Vagina (tissue), 2 donors: ENCODE measurements at places on chromosomes 11 and 22. TPM values are rescaled to one million over a fixed set of nuclear protein-coding genes. Genes with fewer than 3 reads are reported as not detected.

The PDHX gene
- 15.0 TPM for total RNA-seq

DNA sequence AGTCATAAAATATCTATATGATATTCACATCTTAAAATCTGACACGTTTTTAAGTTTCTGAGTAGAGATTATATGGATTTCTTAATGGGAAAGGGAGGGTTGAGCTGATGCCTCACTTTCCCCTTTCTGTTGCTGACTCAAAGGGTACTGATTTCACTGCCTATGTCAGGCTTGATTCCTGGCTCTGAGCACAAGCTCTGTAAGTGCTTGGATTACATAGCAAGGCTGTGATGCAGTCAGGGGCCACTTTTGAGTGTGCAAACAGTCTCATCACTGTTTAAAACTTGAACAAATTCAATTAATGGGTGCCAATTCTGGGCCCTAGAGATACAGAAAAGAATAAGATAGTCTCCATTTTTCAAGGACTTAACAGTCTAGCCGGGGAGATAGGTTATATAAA, 14.4 kb downstream of the ATXN10 start:
- H3K4me3 ChIP-seq, result no peak overlapping the region
- H3K4me1 ChIP-seq, result peaks cover 67% of the 10 kb centered on the region
- H3K27ac ChIP-seq, result no peak overlapping the region
- DNase-seq, result no peak
- H3K36me3 ChIP-seq, result no peaks in the 10 kb centered on the region

The TRIM48 gene
- total RNA-seq, result not detected

DNA sequence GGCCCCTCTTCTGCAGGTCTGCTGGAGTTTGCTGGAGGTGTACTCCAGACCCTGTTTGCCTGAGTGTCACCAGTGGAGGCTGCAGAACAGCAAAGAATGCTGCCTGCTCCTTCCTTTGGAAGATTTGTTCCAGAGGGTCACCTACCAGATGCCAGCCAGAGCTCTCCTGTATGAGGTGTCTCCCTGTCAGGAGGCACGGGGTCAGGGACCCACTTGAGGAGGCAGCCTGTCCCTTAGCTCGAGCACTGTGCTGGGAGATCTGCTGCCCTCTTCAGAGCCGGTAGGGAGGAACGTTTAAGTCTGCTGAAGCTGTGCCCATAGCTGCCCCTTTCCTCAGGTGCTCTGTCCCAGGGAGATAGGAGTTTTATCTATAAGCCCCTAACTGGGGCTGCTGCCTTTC, 207.9 kb downstream of the FAT3 start:
- DNase-seq, result no peak
- no peak overlapping the region for H3K4me3 ChIP-seq
- no peaks in the 10 kb centered on the region for H3K27me3 ChIP-seq
- no peaks in the 10 kb centered on the region for H3K36me3 ChIP-seq
- no peak overlapping the region for H3K27ac ChIP-seq
- H3K4me1 ChIP-seq, result no peaks in the 10 kb centered on the region

The FGF3 gene
- not detected for total RNA-seq

DNA sequence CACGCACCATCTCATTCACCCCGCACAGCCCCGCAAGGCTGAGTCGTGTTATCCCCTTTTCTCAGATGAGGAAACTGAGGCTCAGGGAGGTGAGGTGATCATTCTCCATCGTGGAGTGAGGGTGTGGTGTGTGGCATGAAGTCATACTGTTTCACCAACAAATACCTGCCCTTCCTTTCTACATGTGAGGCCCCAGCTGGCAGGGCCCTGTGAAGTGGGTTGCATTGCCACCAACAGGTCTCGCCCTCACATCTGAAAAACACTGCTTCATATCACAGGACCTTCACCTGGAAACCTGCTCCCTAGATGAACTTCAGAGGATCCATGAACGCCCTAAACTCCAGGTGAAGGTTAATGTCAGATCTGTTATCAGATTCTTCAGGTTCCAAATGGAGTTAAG, 4.3 kb downstream of the SSTR3 start:
- H3K4me3 ChIP-seq, result no peak overlapping the region
- no peak overlapping the region for H3K27ac ChIP-seq
- H3K36me3 ChIP-seq, result no peaks in the 10 kb centered on the region
- no peak for DNase-seq
- H3K4me1 ChIP-seq, result no peaks in the 10 kb centered on the region

The OR56A1 gene
- not detected for total RNA-seq

The WNT7B gene
- 7.1 TPM for total RNA-seq

The CAVIN3 gene
- 156 TPM for total RNA-seq

- H3K4me3 ChIP-seq, result no peak overlapping the region
- H3K36me3 ChIP-seq, result no peaks in the 10 kb centered on the region
- H3K27me3 ChIP-seq, result no peaks in the 10 kb centered on the region
- H3K4me1 ChIP-seq, result no peaks in the 10 kb centered on the region
- H3K27ac ChIP-seq, result no peak overlapping the region
- no peak for DNase-seq
Measured at GRCh38 chr11:104075706-104076105, 39.3 kb downstream of the DDI1 start.

- peak overlapping the region; percentile 83 for H3K4me3 ChIP-seq
- no peaks in the 10 kb centered on the region for H3K27me3 ChIP-seq
- peak overlapping the region; percentile 98 for H3K27ac ChIP-seq
- peaks cover 27% of the 10 kb centered on the region for H3K4me1 ChIP-seq
- H3K36me3 ChIP-seq, result no peaks in the 10 kb centered on the region
- no peak for DNase-seq
Measured at GRCh38 chr11:128522055-128522942, 65.1 kb downstream of the ETS1 start.

The OR8B12 gene
- not detected for total RNA-seq

GRCh38 chr11:107743191-107743590, 31.3 kb upstream of the SLN start:
- no peaks in the 10 kb centered on the region for H3K4me1 ChIP-seq
- H3K27ac ChIP-seq, result no peak overlapping the region
- H3K4me3 ChIP-seq, result no peak overlapping the region
- H3K27me3 ChIP-seq, result no peaks in the 10 kb centered on the region
- DNase-seq, result no peak

DNA sequence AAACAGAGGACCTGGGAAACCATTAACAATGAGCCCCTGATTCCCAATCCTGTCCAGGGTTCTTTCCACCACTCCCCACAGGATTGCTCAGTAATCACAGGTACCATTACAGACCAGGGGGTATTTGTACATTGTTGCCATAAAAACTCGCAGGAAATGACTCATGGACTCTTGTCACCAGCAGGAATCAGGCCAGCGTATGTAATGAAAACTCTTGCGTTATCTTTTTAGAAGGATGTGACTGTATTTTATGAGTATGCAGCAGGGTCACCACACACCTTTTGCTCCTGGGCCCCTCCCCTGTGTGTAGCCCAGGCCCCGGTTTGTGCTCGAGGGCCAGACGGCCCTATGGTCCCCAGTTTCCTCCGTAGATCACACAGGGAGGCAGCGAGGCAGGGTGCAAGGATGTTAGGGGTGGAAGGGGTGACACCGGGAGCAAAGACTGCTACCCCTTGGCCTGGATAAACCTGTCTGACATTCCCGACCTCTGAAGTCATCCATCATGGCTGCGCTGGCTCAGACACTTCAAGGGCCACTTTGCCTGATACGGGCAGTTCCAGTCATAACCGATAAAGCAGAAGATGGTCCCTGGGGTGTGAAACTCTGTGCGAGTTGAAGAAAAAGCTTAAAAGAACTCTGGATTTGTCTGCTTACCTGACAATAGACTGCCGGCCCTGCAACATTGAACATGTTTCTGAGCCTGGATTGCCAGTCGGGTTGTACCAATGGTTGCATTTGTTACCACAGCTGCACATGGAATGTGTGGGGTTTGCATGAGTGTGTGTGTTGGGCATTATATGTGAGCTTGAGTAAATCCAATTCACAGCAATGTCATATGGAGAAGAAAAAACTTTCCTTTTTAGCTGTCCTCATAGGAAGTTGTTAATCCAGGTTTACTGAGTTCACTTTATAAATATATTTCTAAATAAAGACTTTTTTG, 56.9 kb downstream of the MICAL2 start:
- no peaks in the 10 kb centered on the region for H3K27me3 ChIP-seq
- no peak for DNase-seq
- H3K4me3 ChIP-seq, result no peak overlapping the region
- no peaks in the 10 kb centered on the region for H3K36me3 ChIP-seq

The SAA4 gene
- total RNA-seq, result 1.7 TPM

DNA sequence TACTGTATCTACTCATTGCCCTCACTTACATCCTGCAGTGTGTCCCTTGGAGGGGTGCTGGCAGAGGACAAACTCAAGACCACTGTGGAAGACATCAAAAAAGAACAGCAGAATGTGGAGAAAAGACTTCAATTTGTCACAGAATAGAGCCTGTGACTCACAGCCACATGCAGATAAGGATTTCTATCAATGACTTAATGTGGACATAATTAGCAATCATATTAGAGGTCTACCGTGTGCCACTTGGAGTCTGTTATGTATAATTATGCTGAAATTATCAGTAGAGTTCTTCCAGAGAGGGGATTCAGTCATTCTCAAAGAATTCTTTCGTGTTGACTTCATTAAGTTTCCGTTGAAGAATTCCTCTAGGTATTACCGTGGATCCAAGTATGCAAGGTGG, 473.5 kb downstream of the MIAT start:
- DNase-seq, result no peak
- no peak overlapping the region for H3K4me3 ChIP-seq
- H3K27ac ChIP-seq, result no peak overlapping the region
- peaks cover 20% of the 10 kb centered on the region for H3K4me1 ChIP-seq

DNA sequence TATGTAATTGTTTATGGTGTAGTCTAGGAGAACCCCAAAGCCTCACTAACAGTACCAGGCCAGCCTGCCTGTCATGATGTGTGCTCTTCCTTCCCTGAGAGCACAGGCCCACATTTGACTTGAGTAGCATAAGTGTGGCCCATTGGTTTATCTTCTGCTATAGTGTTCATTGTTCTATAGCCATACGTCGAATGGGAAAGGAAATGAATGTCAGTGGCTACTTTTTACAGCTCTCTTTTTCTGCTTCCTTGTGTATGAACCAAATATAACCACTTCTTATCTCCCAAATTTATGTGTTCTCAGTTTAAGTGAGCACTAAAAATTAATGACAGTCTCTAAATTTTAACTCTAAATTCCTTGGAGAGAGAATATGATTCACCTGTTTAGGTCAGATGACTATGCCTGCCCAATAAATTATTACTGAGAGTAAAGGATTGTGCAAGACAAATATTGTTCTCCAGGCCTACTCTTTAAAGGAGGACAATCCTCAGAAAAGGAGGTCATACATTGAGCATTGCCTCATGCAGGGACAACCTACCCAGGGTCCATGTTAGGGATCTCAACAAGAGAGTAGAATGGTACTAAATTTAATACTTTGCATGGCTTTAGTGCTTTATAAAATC, 222.9 kb upstream of the ARHGAP20 start:
- no peaks in the 10 kb centered on the region for H3K27me3 ChIP-seq
- no peaks in the 10 kb centered on the region for H3K4me1 ChIP-seq
- no peak overlapping the region for H3K27ac ChIP-seq
- no peak for DNase-seq
- H3K36me3 ChIP-seq, result no peaks in the 10 kb centered on the region
- H3K4me3 ChIP-seq, result no peak overlapping the region

DNA sequence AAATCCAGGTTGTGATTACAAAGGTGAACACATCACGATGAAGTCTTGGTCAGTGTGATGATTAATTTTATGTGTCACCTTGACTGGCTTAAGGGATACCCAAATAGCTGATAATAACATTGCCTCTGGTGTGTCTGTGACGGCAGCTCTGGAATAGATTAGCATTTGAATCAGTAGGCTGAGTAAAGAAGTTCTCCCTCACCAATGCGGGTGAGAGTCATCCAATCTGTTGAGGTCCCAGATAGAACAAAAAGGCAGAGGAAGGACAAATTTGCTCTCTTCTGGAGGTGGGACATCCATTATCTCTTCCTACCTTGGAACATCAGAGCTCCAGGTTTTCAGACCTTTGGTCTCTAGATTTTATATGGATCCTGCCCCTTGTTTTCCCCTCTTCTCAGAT, 856.2 kb upstream of the CCDC90B start:
- H3K27ac ChIP-seq, result no peak overlapping the region
- H3K4me3 ChIP-seq, result no peak overlapping the region
- no peaks in the 10 kb centered on the region for H3K27me3 ChIP-seq
- no peaks in the 10 kb centered on the region for H3K4me1 ChIP-seq
- no peaks in the 10 kb centered on the region for H3K36me3 ChIP-seq

DNA sequence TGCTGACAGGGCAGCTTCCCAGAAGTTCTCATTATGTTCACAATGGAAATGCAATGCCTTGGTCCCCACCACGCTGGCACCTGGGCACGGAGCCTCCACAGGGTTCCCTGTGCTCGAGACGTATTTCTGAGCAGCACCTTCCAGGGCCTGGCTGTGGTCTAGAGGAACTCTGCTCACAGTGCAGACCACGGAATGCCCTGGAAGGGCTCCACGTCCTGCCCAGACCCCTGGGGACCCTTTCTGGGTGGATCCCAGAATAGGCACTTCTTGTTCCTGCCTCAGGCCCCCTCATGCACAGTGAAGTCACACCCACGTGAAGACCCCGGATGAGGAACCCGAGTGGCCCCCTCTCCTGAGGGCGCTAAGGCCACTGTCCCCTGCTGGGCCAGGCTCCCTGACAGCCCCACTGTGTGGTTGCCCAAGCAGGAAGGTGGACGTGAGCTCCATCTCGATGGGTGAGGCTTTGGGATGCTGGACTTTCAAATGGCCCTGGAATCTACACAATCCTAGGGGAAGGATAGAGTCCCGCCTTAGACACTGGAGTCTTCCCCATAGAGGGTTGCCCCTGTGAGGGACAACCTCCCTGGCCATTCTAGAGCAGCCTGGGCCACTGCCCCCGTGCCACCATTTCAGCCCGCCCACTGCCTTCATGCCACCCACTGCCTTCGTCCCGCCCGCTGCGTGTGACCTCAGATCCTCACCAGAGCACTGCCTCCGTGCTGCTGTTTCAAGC, 1106.8 kb downstream of the BRD1 start:
- H3K36me3 ChIP-seq, result no peaks in the 10 kb centered on the region
- no peaks in the 10 kb centered on the region for H3K4me1 ChIP-seq
- H3K4me3 ChIP-seq, result no peak overlapping the region
- H3K27me3 ChIP-seq, result no peaks in the 10 kb centered on the region
